ENCODE measurements at places on chromosomes 5 and 9.

DNA sequence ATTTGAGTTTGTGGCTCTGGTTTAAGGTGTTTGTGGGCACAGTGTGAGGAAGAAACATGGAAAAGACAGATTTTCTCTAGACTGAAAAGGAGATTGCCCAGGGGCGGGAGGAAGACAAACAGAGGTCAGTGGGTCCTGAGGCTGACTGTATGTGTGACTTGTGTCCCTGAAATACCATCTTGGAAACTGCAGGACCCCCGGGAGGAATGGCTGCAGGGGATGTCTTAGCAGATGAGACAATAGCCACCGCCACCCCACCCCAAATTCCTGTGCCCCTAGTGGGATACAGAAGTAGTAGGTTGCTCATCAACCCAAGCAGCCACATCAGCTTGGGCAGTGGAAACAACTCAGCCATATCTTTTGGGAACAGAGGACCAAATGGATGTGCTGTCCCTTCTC is 1.7 kb upstream of the PSAT1 start:
- DNase-seq = no peak

GRCh38 chr9:99563364-99563763 is 258.3 kb upstream of the NR4A3 start:
- DNase-seq = no peak

DNA sequence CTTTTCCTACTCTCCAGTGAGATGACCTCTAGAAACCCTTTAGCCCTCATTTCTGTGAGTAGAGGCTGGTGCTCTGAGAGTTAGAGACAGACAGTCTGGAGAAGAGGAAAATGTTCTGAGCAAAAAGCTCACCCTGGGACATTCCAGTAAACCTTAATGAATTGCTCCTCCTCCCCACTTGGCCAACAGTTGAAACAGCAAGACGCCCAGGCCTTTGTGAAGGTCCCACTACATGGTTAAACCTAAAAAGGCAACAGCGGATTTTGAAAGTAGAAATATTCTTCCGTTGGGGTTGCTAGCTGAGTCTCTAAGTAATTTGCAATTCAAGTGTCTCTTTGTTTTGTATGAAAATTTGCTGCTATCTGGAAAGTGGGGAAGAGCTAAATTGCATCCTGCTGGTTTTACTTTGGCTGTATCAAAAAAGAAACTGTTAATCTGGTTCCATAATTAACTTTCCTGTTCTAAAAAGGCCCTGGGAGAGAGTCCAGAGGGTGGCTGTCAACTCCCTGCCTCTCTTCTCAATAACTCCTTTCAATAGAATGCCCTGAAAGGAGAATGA is 63.8 kb downstream of the ATP10B start:
- DNase-seq = no peak

DNA sequence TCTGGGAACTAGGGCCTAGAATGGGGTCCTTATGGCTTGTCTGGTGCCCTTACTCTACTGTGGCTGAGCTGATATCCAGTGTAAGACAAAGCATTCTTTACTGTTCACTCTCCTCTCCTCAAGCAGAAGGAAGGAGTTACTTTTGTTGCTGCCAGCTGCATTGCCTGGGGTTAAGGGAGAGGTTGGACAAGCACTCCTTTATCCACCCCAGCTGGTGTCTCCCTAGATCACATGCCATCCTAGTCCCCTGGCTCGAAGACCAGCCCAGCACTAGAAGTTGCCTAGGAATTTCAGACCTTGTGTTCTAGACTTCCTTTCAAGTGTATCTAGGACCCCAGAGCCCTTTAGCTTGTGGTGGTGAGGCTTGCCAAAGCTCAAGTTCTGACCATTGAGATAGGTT is 1051.5 kb upstream of the C9orf72 start:
- no peak for DNase-seq

- no peak for DNase-seq
These were observed 8.8 kb upstream of the WDR5 start for GRCh38 chr9:134127065-134127580.

GRCh38 chr5:140251527-140251973 is 51.4 kb downstream of the PFDN1 start:
- no peak for DNase-seq

DNA sequence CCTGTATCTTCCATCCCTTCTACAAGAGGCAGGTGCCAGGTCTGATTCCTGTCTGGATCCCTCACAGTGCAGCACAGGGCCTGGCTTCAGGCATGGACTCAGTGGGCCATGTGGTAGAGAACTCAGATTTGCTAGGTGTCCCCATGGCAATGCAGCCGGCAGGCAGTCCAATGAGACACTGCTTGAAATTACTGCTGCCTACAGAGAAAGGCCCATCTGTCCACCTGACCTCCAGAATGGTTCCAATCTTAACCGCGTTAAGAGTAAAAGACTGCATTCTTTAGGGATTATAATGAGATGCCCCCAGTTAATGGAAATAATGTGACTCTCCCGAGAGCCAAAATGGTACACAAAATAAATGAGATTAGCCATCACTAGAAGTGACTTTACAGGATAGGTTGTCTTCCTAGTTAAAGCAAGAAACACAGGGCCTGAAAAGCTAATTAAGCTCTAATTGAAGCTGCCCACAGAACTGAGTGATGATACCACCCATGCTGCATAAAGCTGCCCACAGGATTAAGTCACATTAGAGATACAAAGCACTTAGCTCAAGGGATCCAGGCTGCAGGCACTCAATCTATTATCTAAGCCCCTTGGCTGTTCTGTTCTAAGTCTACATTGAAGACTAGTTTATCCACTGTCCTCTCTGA is 11.4 kb downstream of the FAM193B start:
- DNase-seq = no peak

GRCh38 chr5:165877475-165877874 is 2372.1 kb downstream of the MAT2B start:
- no peak for DNase-seq

DNA sequence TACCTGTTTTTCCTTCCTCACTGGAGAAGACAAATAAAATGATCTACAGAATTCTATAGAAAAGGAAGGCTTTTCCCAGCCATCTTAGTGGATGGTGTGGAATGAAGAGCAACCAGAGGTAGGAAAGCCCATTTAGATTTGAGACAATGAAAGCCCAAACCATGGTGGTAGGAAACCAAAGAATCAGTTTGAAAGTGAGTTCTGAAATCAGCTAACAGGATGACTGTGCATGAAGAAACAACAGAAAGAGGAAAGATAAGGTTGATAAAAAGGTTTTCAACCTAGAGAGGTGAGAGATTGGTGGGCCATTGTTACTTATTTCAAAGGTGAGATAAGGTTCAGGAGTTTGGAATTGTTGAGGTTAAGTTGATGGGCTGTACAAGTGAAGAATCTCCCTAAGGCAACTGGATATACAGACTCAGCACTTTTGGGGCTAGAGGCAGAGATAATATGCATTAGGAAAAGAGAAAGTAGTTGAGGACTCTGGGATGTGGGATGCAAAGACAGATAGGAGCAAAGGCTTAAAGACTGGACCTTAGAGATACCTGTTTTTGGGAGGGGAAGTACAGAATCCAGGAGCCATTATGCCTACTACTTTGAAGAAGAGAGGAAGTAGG is 2.4 kb downstream of the CHMP5 start:
- no peak for DNase-seq

DNA sequence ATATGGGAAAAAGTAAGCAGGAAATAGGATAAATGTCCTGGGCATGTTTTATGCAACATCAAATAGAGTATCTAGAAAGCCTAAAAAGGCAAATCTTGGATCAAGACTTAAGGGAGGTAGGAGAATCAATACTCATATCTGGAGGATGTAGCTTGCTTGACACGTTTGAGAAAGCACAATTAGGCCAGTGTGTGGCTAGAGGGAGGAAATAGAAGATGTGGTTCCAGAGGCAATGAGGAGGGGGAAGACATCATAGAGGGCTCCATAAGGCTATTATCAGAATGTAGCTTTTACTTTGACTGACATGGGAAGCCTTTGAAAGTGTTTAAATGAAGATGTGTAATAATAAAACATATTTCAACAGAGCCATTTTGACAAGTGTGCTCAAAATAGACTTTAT is 200.7 kb upstream of the CDH12 start:
- no peak for DNase-seq

- DNase-seq = no peak
These were observed 10.8 kb downstream of the NSG2 start for GRCh38 chr5:174056064-174056847.

DNA sequence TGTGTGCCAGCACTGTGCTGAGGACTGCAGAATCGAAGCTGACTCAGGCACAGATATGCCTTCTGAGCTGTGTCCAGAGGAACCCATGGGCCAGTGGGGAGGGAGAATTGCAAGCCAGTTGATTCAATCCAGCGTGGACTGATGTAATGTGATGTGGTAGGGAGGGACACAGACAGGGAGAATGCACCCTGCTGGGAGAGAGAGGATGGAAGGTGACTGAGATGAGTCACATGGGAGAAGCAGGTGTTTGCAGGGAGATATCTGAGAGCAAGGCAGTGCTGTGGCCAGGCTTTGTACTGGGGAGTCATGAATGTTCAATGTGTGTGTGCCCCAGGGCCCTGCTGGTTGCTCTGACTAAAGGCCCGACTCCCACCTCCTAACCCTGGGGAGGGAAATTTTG is 75.7 kb downstream of the IRX1 start:
- no peak for DNase-seq

GRCh38 chr5:177429248-177430040 is 3.0 kb downstream of the GRK6 start:
- peak; percentile 81 for DNase-seq

DNA sequence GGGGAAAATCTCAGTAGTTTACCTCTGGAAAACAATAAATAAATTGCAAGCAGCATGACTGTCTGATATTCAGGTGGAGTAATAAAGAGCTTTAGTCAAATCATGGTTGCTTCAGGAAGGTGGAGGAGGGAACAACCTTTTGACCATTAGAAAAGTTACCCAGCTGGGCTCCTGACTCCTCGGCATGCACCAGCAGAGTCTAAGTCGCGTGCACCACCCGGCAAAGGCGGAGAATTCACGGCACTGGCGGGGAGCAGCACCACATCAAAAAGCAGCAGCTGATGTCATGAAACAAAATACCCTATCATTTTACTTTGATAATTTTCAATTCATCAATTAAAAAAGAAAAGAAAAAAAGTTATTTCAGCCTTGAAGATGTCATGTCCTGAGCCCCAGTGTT is 34.6 kb downstream of the EBF1 start:
- DNase-seq = no peak

DNA sequence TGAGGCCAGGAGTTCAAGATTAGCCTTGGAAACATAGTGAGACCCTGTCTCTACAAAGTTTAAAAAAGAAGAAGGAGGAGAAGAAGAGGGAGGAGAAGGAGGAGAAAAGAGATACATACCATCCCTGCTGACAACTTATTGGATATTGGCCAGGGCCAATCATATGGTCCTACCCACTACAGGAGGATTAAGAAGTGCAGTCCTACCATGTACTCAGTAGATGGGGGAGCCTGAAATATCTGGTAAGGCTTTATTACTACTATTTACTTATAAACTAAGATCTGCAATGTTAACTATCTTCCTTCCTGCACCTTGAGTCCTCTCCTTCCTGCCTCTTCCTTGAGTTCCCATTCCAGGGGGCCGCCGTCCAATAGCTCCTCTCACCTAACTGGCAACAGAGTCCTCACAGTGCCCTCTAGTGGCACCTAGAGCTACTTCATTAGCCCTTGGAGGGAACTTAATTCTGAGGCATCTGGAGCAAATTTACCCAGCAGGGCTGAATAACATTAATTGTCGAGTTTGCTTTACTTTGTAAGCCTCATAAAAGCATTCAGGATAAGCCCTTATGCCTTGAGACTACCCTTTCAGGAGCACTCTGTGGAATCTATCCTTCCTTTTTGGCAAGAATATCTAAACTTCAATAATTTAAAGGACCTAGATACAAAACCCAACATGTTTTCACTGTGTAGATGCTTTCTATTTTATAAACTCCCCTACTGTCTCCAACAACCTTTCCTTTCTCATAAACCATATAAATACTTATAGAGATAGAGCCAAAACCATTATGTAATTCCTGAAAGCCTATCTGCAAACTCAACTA is 39.1 kb upstream of the RANBP6 start:
- peak; percentile 35 for DNase-seq

GRCh38 chr9:93058355-93059010 is at the start of gene SUSD3:
Gene SUSD3, plus strand, starts transcription at chr9:93058701. Its CDS starts 42 bp downstream, at chr9:93058743.
- peak; percentile 95 for DNase-seq

Measured in GM13976 (cell line).